ENCODE measurements at places on chromosomes 5 and 9.

- DNase-seq: peak; percentile 66
Measured at GRCh38 chr9:27033815-27034403, 28.4 kb upstream of the LRRC19 start.

GRCh38 chr9:7366121-7366520, 433.5 kb downstream of the DMAC1 start:
- DNase-seq: peak; percentile 61

DNA sequence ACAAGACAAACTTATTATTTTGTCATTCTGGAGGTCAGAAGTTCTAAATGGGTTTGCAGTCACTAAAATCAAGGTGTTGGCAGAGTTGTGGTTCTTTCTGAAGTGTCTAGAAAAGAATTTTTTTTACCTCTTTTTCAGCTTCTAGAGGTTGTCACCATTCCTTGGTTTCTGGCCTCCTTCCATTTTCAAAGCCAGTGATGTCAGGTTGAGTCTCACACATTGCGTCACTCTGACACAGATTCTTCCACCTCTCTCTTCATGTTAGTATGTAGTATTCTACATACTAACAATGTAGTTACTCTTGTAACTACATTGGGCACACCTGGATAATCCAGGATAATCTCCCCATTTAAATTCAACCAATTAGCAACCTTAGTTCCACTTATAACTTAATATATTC, 290.3 kb downstream of the RFX3 start:
- no peak for DNase-seq

DNA sequence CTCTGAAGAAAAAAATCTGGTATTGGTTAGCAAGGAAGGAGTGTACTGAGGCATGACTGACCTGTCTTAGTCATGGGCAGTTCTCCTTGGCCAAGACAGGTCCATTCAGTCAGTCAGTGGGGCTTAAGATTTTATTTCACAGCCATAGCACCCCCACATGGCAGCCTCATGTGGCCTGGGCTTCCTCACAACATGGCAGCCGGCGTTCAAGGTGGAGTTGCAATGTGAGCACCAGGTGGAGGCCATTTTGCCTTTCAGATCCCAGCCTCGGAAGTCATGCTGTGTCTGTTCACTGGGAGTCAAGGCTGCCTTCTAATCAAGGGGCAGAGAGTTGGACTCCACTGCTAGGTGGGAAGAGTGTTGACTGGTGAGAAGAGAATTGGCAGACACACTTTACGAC, 10.3 kb upstream of the CARD19 start:
- DNase-seq: no peak

DNA sequence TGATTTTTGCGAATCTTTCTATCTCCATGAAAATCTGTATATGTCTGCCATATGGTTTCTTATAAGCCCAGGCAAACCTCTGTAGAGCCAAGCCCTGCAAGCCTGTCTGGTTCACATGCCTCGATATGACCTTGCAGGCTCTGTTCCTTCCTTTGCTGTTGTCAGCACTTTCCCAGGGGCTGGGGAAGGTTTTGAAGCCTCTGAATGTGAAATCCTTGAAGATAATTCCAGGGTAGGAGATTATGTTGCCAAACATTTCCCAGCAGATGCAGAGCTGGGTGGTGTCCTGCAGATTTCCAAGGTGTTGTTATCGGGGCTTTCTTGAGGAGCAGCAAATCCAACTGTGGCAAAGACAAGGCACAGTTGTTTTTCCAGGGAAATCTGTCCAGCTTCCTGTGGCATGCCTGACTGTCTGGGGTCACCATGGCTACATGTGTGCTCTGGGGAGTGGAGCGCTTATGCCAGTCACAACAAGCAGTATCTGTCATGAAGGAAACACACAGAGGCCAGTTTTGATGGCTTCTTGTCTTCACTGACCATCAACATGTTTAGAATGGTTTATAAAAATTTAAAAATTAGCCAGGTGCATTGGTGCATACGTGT, 60.7 kb upstream of the RPS23 start:
- DNase-seq: no peak

- DNase-seq: no peak
Measured at GRCh38 chr5:10460252-10460906, 18.7 kb downstream of the ROPN1L start.

GRCh38 chr5:9009931-9010651, 535.8 kb downstream of the SEMA5A start:
- DNase-seq: peak; percentile 31
